Fibroblast of mammary gland (primary cell): ENCODE measurements at places on chromosomes 6 and 20.
A peak's percentile ranks its signal among the peaks of the same experiment; 100 is the strongest.

DNA sequence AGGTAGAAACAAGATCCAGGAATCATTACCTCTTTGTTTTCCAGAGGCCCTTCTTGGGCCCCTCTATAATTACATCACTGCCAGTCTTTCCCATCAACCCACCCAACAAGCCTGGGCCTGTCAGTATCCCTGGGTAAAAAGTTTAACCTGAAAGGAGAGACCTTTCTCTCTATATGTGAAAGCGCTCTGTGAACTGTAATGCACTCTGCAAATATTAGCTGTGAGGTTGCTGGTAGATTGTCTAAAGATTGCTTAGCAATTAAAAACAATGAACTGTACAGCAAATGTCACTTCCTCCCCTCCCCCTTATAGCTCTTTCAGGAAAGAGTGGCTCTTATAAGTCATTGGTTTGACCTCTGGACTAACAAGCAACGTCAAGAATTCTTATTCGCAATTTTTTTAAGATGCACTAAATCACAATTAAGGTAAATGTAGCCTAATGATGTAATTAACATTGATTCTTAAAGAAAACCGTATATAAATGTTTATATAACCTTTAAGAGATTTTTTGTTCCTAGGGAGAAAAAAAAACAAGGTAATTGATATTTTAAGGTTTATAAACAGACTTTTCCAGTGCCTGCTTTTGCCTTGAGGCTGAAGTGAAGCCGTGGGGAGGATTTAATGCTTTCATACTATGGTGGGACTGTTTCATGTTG lies 18.4 kb downstream of the ECT2L start:
- no peak for DNase-seq

DNA sequence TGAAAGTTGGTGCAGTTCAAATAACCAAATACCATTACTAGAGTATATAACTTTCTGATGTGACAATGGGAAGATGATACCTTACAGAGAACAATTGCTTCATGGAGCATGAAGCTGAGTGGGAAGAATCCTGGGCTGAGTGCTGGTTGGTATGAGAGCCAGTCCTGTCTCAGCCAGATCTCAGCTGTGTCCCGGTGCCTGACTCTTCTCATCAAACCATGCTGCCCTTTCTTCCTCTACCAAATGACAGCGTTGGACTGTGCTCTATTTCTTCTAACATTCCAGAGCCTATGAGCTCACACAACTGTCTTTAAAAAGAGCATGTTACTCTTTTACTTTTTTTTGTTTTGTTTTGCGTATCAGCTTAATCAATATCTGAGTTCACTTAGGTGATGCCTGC lies 27.5 kb upstream of the PBOV1 start:
- DNase-seq: no peak

- peak; percentile 26 for DNase-seq
These were observed 209.8 kb downstream of the HIVEP2 start for GRCh38 chr6:142735204-142735603.

- no peak for DNase-seq
These were observed 67.5 kb downstream of the FARS2 start for GRCh38 chr6:5328800-5329199.

GRCh38 chr6:116424001-116424400 lies 37.2 kb upstream of the CALHM6 start:
- DNase-seq: peak; percentile 90

DNA sequence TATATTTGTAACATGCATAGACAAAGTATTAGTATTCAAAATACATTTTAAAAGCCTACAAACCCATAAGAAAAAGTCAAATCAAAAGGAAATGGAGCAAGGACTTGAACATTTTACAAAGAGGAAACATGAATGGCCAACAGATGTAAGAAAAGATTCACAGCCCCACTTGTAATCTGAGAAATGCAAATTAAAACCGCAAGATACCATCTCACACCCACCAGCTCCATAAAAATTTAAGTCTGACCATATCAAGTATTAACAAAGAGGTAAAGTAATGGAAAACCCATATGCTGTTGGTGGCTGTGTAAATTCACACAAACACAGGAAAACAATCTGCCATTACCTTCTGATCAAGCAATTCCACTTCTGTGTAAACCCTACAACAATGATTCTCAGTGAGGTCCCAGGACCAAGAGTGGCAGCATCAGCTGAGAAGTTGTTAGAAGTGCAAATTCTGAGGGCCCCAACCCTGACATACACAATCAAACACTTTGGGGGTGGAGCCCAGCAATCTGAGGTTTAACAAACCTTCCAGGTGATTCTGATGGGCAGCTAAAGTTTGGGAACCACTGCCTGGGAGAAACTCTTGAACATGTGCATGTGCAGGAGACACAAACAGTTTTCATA lies 30.9 kb downstream of the BCL2L1 start:
- DNase-seq: peak; percentile 46

- peak; percentile 98 for DNase-seq
These were observed 43.7 kb upstream of the MAP7 start for GRCh38 chr6:136593748-136594490.

DNA sequence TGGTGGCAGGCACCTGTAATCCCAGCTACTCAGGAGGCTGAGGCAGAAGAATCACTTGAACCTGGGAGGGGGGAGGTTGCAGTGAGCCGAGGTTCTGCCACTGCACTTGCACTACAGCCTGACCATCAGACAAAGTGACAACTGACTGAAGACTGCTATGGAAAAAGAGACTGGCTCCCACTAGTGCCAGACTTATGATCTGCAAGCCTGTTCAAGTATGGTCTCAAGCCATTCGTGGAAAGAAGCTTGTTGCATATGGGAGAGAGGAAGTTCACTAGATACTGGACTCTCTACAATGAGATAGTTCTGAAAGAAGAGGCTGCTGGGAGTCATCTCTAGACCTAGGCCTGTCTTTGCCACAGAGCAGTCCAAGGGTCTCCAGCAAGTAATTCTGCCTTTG lies 26.7 kb downstream of the MDN1 start:
- peak; percentile 34 for DNase-seq

- DNase-seq: peak; percentile 36
These were observed 35.0 kb upstream of the COL21A1 start for GRCh38 chr6:56282391-56282790.

DNA sequence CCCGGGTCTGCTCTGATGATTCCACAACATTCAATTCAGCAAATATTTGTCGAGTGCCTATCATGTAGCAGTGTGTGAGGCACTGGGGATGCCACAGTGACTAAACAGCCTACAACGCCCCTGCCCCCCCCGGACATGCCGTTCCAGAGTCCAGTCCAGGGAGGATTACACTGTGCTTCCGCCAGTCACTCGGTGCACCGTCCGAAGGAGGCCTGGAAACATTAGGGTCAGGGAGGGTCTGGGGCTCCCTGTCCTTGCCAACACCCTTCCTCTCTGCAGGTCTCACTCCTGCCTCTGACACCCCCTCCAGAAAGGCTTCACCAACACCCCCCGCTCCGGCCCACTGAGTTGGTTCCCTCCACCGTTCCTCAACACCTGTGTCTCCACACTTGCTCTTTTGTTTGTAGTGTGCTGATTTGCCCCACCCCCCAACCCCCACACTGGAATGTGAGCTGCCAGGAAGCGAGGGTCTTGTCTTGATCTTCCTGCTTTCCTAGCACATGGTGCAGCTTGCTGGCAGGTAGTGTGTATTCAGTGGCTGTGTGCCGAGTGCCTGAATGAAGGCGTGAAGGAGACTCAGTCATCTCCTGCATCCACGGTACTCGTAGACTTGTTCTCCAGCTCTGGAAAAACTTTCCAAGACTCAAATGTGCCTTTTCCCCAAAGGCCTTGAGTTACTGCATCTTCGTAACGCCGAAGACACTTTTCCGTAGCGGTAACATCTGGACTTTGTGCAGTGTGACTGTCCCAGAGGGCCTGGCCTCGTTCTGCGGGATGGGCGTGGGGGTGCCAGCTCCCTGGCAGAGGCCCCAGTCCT lies 150.4 kb downstream of the ZDHHC14 start:
- DNase-seq: no peak

DNA sequence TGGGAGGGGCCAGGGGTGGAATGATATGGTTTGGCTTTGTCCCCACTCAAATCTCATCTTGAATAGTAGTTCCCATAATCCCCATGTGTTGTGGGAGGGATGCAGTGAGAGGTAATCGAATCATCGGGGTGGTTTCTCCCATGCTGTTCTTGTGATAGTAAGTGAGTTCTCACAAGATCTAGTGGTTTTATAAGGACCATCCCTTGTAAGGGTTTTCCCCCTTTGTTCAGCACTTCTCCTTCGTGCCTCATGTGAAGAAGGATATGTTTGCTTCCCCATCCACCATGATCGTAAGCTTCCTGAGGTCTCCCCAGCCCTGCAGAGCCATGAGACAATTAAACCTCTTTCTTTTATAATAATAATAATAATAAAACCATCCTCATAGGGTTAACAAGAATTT lies 88.8 kb upstream of the PRND start:
- no peak for DNase-seq

DNA sequence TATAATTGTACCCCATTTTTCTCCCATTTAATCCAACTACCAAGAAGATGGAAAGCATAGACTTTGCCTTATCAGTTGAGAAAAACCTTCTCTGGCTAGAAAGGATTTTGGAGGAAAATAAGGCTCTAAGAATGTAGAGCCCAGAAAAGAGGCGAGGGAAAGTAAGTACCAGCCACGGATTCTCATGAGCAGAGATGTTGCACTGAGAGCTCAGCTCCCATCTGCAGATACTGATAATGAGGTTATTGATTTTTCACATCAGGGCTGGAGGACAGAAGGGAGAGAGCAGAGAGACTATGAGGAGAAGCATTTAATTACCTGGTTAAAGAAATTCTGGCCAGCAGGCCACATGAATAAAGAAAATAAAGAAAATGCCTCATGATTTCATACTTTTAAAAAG lies 104.4 kb upstream of the FAM184A start:
- DNase-seq: no peak

- no peak for DNase-seq
These were observed 76.7 kb downstream of the GPR6 start for GRCh38 chr6:110054664-110055386.

GRCh38 chr6:4489538-4489937 lies 286.7 kb upstream of the CDYL start:
- no peak for DNase-seq

GRCh38 chr6:28897369-28897745 lies 26.4 kb downstream of the TRIM27 start:
- DNase-seq: no peak

- no peak for DNase-seq
These were observed 98.8 kb upstream of the BEND6 start for GRCh38 chr6:56856036-56856580.

GRCh38 chr6:82178077-82178758 lies 69.3 kb downstream of the IBTK start:
- peak; percentile 70 for DNase-seq

- DNase-seq: peak; percentile 81
These were observed 197.8 kb downstream of the HAO1 start for GRCh38 chr20:7742479-7742878.
